HCT116 (cell line): ENCODE measurements at places on chromosomes 1 and 21. TPM values are rescaled to one million over a fixed set of nuclear protein-coding genes. Genes with fewer than 3 reads are reported as not detected.
A peak's percentile ranks its signal among the peaks of the same experiment; 100 is the strongest.

GRCh38 chr1:39886757-39887231 lies 3.5 kb upstream of the TRIT1 start:
- no peak for DNase-seq

GRCh38 chr1:21871943-21872342 lies 59.9 kb downstream of the LDLRAD2 start:
- DNase-seq, result no peak

GRCh38 chr1:196155586-196155985 lies 452.7 kb downstream of the KCNT2 start:
- DNase-seq, result no peak

DNA sequence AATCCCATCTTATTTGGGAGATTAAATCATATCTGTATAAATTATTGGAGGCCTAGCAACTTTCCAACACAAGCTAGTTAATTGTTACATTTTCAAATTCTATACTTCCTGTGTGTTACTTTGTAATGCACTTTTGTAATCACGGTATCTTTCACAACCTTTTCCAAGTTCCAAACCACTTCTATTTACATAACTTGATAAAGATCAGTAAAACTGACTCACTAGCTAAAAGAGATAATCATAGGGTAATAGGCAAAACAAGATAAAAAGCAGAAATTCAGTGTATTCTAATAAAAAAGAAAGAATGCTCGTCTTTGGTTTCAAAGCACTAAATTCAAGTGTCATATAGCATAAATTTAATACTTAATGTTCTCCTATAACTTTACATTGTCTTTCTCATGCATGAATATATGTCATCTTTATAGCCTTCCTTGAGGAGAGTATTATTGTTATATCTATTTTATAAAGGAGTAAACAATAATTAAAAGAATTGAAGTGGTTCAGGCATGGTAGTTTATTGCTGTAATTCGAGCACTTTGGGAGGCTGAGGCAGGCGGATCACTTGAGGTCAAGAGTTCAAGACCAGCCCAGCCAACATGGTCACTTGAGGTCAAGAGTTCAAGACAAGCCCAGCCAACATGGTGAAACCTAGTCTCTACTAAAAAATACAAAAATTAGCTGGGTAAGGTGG lies 66.4 kb downstream of the RGS13 start:
- DNase-seq, result peak; percentile 27

DNA sequence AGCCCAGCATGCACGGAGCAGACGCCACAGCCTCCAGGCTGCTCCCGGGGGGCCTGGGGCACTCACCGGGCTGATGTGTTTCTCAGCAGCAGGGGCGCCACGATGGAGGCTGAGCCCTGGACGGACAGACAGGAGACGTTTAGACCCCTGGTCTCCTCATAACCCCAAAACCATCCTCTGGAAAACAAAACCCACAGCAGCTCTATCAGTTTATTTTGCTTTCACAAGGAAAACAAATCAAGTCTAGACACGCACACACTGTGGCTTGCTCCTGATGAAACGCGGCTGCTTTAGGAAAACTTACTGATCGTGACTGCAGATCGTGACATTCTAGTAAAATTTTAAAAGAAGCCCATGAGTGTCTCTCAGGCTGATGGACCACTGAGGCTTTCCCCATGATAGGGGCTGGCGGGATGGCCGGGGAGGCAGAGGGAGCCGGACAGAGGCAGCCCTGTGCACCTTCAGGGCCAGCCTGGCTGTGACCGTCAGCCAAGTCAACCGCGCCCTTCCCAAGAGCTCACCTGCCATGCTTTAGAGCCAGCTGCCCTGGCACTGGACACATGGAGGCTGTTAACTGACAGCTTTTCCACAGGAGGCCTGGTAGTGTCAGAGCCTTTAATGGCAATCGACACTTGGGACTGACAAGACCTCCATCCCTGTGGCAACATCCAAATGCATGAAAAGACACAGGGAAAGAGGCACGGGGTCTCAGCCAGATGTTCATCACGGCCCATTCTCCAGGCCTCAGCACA lies 5.2 kb downstream of the POFUT2 start:
- DNase-seq, result no peak

- DNase-seq, result no peak
Measured at GRCh38 chr1:19456968-19457441, 28.3 kb downstream of the CAPZB start.

DNA sequence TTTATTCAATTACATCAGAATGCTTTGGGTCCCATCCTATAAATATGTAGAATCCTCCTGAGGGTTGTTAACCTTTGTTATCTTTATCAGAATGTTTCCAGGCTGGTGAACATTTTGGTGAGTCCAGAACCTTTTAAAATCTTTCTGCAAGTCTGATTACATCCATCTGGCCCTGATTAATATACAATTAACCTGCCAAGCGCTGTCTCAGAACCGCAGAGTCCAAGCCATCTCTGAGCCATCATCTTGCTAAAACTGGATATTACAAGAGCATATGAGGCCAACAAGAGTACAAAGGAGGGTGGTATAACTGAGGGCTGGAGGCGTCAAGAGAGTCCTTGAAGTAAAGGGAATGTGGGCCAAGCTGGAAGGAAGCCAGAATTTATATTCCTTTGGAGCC lies 88.6 kb upstream of the ZC3H11B start:
- no peak for DNase-seq

GRCh38 chr1:106749906-106750305 lies 306.6 kb upstream of the PRMT6 start:
- DNase-seq, result no peak

GRCh38 chr21:33286600-33287456 lies 20.7 kb downstream of the IL10RB start:
- DNase-seq, result peak; percentile 38

- peak; percentile 70 for DNase-seq
Measured at GRCh38 chr1:23168445-23169194, at the start of gene LUZP1. LUZP1 (minus strand) TSS chr1:23168856.

GRCh38 chr1:156153362-156153761 lies at the start of gene SEMA4A:
SEMA4A (plus strand) TSS chr1:156153585; CDS start chr1:156154579, 994 bp downstream.
- DNase-seq, result no peak

DNA sequence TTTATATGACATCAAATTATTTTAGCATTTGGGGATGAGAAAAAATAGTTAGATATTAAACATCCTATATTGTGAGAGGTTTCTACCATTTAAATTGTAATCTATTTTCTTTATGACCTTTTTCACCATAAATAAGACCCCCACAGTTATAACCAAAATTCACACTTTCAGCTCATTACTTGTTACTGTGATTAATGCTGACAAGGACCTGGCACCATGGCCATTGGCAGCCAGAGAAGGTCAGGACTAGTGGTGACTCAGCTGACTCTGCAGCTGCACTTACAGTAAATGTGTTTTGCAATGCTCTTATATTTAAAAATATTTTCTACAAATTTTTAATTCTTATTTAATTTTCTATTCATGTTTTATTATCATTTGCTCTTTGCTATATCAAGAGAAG lies 133.3 kb upstream of the C1orf105 start:
- no peak for DNase-seq

DNA sequence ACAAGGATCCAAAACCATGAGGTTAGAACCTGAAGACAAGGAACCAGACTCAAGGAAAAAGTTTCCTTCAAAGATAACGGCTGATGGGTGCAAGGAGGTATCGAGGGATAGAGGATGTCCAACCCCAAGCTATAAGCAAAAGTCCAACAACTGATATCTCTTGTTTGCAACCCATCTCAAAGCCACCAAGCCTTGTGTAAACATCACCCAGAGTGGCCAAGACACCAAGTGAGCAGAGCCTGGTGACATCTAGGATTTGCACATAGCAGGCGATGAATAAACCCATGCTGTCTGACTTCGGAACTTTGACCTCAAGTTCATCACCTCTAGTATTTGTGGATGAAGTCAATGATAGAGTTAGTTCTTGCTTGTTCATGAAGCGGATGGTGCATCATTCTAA lies 180.7 kb downstream of the ETS2 start:
- no peak for DNase-seq

GRCh38 chr1:158101927-158102326 lies 78.8 kb upstream of the CD1D start:
- peak; percentile 48 for DNase-seq

- no peak for DNase-seq
Measured at GRCh38 chr1:45490121-45490625, 790 bp downstream of the TESK2 start.

GRCh38 chr1:36279110-36279788 lies 26.9 kb upstream of the SH3D21 start:
- no peak for DNase-seq

GRCh38 chr21:29305068-29305467 lies 6.3 kb downstream of the BACH1 start:
- DNase-seq, result no peak

DNA sequence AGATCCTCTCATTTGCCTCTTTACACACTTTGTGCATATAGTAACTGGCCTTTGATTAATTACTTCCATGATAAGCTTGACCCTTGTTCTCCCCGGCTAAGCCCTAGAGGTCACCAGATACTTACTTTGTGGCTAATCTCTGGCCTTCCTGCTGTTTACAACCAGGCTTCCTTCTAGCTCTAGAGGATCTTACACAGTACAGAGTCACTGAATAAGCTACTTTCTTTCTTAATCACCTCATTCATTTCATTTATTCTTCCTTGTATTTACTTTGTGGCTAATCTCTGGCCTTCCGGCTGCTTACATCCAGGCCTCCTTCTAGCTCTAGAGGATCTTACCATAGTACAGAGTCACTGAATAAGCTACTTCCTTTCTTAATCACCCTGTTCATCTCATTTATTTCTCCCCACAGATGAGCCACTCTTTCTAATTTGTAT lies 144.3 kb upstream of the C1orf21 start:
- DNase-seq, result no peak

DNA sequence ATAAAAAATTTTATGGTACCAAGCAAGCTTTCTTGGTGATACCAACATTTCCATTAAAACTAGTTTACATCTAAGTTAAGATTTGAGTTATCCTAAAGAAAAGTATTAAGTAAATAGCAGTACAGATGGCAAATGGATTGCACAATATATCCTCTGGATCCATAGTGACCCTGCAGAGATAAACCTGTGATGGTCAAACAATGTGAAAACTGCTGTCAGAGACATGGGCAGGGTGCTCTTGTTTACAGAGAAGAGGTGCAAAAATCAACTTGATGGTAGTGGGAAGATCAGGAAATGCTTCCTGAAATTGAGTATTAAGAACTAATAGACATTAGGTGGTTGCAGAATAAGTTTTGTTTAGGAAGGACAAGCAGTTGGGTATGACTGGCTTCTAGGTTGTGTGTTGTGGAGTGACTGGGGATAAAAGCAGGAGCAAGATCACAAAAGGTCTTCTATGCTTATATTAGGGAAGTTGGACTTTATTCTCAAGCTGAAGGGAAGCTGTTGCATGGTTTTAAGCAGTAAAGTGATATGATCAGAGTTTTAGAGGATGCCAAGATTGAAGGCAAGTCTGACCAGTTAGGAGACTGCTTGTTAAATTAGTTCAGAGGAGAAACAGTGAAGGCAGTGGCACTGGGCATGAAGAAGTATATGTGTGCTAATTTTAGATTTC lies 9.9 kb downstream of the TTC3 start:
- DNase-seq, result no peak

GRCh38 chr1:181159451-181160140 lies 71.1 kb downstream of the IER5 start:
- no peak for DNase-seq

- DNase-seq, result no peak
Measured at GRCh38 chr1:54951810-54952226, 28.6 kb upstream of the TMEM61 start.

DNA sequence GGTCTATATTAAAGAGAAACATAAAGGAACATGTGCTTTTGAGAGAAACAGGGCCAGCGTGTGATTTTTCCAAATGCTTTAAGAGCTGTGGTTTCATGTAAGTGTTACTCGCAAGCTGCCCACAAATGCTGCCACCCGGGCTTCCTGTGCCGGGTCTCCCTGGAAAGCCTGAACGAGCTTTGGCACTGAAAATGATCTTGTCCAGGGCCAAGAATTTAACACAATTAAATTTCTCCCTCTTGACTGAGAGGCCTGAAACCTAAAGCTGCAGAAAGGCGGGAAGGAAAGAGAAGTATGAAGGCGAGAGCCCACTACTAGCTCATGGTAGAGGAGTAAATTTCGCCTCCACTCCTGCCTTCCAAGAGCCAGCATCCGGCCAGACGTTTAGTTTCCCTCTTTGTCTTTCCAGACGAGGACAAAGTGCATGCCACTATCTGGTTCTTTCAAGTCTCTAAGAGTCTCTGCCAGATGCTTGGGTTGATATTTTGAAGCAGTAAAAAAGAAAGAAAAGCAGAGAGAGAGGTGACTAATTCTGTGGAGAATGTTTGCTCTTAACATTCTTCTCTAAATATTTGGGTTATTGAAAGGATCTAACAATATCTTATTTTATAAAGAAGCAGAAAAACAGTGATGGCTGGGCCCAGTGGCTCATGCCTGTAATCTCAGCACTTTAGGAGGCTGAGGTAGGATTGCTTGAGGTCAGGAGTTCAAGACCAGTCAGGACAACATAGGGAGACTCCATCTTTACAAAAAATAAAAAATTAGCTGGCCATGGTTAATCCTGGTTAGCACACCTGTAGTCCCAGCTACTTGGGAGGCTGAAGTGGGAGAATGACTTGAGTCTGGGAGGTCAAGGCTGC lies 100.0 kb upstream of the HNRNPU start:
- no peak for DNase-seq

SLC22A15 gene
- 3.1 TPM for total RNA-seq

GRCh38 chr1:178723546-178723945 lies 1.5 kb upstream of the RALGPS2 start:
- DNase-seq, result no peak

DNA sequence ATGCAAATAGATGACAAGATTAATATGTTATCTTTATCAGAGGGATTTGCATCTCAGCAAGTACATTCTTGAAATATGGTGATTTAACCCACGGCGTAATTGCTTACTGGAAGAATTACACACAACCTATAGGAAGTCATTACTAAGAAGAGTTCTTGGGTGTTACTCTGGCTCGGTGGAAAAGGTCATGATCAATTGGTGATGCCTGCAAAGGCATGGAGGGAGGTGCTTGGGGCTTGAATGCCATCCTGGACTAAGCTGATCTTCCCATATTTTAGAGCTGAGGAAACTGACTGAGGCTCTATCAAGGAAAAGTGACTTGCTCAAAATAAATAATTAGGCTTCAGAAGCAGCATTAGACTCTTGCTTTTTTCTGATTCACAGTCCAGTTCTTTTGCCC lies 137.5 kb upstream of the JUN start:
- DNase-seq, result no peak
